Right lobe of liver (tissue), 6 donors: ENCODE measurements at places on chromosomes 11 and 22.

GRCh38 chr11:44564670-44565210 is 723 bp upstream of the CD82 start:
- DNase-seq = peak; percentile 88

DNA sequence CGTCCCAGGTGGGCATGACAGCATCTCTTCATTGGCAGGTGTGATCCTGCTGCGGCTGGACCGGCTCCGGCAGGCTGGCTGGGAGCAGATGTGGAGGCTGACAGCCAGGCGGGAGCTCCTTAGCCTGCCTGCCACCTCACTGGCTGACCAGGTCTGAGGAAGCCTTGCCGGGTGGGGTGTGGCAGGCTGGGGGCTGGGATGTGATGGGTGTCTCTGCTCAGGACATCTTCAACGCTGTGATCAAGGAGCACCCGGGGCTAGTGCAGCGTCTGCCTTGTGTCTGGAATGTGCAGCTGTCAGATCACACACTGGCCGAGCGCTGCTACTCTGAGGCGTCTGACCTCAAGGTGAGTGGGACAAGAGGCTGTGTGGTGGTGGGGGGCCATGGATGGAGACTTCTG is 3.5 kb downstream of the LARGE2 start:
- DNase-seq = peak; percentile 40

DNA sequence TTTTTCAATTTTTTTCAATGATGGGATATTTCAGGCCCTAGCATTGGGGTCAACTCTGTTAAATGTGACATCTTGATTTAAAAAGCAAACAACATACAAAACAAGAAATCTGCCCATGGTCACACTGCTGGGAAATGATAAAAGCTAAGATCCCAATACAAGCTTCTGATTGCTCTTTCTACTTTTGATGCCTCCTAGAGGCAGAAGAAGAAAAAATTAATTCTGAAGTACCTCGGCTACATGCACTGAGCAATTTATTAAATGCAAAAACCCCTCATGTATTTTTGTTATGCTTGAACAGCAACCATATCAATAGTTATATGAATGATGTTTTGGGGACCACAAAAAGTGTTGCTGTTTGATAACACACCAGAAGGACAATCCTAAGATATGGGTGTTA is 342.1 kb upstream of the NARS2 start:
- no peak for DNase-seq

- DNase-seq = no peak
Measured at GRCh38 chr22:27203276-27203660, 545.9 kb downstream of the MIAT start.

- DNase-seq = no peak
Measured at GRCh38 chr22:30078320-30079311, 1.6 kb upstream of the HORMAD2 start.

DNA sequence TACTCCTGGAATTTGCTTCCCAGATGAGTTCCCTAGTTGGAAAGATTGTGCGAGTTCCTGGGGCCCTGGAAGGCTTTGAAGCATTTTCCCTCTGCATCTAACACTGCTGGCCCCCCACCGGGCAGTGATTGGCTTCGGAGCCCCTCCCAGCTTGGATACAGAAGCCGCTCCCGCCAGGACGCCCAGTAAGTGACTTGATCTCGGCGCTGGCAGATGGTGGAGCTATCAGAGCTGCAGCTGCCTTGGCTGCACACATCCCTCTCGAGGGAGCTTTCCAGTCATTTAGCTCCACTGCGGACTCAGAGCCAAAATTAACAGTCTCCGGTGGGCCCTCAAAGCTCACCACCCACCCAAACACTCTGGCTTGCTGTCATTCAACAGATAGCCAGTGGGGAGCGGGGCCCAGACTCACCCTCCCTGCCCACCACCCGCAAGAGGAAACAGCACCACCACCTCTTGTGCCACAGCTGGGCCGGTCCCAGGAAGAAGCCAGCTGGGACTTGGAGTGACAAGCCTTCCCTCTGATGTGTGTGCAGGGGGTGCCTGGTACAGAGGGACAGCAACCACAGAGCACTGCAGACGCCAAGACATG is 162.3 kb downstream of the TRIM29 start:
- DNase-seq = no peak

DNA sequence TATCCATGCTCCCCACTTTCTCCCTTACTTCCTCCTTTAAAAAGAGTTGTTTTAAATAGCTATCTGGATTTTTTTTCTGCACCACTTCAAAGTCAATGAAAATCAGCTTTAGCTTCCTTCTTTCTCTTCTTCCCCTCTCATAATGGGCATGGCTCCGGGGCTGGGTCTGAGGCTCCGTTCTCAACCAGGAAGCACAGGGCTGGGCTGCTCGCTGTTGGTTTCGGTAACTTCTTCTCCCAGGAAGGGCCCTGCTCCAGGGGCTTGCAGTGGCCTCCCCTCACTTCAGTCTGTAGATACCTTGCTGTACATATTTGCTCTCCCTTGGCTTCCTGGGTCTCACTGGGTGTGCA is 23.8 kb downstream of the MICAL2 start:
- peak; percentile 41 for DNase-seq

DNA sequence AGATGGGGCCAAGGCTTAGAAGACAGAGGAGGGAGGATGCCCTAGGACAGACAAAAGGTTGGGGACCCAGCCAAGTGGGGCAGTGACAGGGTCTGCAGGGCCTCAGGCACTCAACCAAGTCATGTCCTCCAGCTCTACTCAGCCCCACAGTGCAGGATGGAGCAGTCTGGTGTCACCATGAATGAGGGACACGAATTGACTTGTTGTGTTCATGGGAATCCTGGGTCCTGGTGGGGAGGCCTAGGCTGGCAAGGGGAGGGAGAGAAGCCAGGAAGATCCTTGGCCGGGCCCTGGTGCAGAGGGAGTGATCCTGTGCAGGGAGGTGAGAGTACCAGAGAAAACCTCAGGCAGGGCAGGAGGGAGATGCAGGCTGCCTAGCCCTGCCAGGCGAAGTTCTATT is 12.0 kb downstream of the P2RY6 start:
- no peak for DNase-seq

DNA sequence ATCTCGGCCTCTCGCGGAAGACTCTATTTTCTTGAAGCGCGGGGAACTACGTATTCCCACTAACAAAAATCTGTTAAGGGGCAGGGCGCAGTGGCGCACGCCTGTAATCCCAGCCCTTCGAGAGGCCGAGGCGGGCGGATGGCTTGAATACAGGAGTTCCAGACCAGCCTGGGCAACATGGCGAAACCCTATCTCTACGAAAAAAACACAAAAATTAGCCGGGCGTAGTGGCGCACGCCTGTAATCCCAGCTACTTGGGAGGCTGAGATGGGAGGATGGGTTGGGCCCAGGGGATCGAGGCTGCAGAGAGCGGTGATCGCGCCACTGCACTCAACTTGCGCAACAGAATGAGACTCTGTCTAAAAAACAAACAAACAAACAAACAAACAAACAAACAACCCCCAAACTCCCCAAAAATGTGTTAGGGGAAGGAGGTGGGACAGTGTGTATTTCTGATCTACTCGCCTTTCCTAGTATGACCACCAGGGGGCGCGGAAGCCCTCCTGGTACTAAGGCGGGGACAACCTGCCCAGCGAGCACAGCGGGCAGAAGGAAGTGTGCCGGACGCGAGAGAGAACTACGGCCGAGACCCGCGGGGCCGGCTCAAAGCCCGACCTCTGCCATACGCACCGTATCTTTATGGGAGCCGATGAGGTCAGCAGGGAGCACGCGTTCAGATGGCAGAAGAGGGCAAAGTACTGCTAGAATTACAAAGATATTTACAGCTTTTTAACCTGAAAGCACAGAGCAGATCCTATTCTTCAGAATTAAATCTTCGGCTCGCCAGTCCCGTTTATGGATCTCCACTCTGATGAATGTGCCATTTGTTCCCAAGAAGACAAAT is 1.3 kb upstream of the STX3 start:
- DNase-seq = peak; percentile 90

DNA sequence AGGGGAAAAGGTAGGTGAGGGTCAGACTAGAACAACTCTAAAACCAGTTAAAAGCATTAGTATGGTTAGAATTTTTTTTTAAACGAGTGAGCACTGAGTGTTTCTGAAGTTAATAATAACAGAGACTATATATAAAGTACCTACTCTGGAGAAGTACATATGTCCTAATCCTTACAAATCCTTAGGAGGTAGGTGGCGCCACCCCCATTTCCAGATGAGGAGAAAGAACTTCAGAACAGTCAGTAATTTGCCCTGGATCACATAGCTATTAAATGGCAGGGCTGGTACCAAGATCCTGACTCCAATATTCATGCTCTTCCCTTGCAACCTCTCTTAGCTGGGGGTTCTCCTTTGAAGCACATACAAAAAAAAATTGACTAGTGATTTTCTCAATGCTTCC is 80.5 kb downstream of the CLPB start:
- DNase-seq = no peak

DNA sequence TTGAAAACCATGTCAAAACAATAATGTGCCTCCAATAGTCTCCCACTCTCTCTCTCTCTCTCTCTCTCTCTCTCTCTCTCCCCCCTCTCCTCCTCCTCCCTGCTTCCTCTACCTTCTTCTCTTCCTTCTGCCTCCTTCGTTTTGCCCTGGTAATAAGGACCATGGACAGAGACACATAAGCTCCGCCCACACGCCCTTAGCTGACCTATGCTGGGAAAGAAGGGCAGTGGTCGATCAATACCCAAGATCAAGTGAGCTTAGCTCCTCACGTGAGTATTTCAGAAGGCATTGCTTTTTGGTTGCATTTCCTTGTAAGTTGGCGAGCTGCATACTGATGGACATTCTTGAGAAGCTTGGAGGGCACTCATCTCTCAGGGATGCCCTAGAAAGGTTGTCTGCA is 194.8 kb downstream of the MIAT start:
- no peak for DNase-seq

DNA sequence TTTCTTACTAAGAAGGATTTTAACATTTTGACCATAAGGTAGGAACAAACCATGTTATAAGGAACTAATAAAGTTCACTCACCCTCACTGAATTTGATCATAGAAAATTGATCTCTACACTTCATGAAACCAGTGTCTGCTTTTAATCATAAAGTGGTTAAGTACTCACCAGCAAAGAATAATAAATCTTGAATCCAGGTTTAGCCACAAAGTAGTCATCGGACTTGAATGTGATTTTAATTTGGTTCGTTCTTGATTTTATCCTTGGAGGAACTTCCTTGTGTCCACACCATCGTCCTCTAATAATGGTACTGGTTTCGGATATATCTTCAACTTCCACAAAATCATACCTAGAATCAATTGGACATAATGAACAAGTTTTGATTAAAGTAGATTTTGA is 40.5 kb upstream of the DDI1 start:
- no peak for DNase-seq

- no peak for DNase-seq
Measured at GRCh38 chr22:30982512-30982911, 13.4 kb downstream of the TUG1 start.

- peak; percentile 84 for DNase-seq
Measured at GRCh38 chr11:75384438-75385080, 14.8 kb upstream of the RPS3 start.

- no peak for DNase-seq
Measured at GRCh38 chr11:96257972-96258934, 84.7 kb downstream of the MAML2 start.

- DNase-seq = no peak
Measured at GRCh38 chr11:105693075-105693759, 83.3 kb downstream of the GRIA4 start.

GRCh38 chr11:33116535-33116934 is 44.7 kb downstream of the CSTF3 start:
- no peak for DNase-seq

DNA sequence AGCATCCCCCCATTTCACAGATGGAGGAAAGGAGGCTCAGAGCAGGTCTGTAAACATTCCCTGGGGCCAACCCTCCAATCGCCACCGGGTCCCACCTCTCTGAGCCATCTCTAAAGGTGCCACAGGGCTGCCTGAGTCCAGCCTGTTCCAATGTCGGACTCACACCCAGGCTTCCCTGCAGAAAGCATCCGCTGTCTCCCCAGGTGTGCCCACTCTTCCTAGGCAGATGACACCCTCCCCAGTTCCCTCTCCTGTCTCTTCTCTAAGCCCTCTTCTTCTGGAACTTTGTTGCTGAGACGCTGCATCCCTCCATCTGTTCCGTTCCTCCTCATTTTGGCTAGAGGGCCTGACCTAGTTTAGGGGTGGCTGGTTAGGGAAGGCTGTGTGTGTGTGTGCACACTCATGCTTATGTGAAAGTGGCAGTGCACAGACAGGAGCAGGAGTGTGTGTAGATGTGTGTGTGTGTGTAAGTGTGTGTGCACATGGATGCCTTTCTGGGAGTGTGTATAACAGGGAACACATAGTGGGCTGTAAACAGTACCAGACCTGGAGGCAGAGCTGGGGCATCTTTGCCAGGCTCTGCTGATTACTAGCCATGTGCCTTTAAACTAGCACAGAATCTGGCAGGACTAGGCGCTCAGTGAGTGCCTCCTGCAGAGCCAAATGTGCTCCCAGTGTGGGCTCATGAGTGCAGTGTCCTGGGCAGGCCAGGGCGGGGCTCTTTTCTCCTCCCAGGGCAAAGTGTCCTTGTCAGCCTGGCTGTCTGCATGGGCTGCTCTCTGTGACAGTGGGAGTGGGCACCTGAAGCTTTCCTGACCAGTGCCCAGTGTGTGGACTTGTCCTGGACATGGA is 77.3 kb upstream of the NECTIN1 start:
- no peak for DNase-seq

DNA sequence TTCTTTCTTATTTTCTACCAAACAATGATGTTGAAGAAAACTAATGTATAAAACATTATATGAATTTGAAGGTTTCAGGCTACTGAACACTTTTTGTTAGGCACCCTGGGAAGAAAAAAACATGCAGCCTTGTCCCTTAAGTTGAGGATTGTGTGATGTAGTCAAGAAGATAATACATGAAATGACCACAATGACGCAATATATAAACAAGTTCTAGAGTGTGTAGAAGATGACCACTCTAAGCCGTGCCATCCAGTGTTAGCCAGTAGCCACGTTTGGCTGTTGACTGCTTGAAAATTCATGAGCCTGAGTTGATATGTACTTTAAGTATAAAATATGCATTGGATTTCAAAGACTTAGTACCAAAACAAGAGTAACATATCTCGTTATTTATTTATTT is 16.2 kb downstream of the SWAP70 start:
- no peak for DNase-seq

DNA sequence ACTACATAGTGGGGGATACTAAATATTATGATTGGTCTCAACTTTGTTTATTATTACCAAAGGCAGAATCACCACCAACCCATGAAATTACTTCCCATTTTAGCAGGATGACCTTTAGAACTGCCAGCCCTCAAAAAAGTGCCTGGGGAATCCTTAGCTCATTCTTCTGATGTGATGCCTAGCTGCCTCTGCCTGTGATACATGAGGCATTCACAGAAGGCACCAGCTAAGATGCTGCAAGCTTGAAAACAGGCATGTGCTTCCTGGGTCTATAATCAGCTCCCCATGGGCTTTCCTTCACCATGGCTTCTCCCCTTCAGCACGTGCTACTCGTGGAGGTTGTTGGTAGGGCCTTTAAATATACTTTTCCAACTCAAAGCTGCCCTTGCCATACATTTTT is 50.4 kb upstream of the ARHGAP20 start:
- DNase-seq = no peak
